CD8-positive, alpha-beta memory T cell (primary cell): ENCODE measurements at places on chromosomes 7 and 10.

DNA sequence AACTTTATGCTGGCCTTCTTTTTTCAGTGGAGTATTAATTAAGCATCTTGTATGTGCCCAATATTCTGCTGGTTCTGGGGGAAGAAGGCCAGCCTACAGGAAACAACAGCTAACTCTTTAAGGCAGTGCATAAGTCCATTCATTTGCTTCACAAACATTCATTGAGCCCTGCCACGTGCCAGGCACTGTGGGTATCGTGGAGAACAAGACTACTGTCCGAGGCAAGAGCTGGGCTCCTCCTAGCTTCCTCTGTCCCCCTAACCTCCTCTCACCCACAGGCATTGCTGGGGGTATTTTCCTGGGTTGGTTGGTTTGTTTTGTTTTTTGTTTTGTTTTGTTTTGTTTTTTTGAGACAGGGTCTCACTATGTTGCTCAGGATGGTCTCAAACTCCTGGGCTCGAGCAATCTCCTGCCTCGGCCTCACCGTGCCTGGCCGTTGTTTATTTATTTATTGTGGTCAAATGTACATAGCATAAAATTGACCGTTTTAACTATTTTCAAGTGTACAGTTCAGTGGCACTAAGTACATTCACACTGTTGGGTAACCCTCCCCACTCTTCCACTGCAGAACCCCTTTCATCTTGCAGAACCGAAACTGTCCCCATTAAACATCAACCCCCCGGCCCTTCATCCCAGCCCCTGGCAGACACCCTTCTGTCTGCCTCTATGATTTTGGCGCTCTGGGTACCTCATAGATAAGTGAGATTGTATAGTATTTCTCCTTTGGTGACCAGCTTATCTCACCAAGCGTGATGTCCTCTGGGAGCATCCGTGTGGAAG lies 32.6 kb downstream of the CHST3 start:
- DNase-seq: no peak

DNA sequence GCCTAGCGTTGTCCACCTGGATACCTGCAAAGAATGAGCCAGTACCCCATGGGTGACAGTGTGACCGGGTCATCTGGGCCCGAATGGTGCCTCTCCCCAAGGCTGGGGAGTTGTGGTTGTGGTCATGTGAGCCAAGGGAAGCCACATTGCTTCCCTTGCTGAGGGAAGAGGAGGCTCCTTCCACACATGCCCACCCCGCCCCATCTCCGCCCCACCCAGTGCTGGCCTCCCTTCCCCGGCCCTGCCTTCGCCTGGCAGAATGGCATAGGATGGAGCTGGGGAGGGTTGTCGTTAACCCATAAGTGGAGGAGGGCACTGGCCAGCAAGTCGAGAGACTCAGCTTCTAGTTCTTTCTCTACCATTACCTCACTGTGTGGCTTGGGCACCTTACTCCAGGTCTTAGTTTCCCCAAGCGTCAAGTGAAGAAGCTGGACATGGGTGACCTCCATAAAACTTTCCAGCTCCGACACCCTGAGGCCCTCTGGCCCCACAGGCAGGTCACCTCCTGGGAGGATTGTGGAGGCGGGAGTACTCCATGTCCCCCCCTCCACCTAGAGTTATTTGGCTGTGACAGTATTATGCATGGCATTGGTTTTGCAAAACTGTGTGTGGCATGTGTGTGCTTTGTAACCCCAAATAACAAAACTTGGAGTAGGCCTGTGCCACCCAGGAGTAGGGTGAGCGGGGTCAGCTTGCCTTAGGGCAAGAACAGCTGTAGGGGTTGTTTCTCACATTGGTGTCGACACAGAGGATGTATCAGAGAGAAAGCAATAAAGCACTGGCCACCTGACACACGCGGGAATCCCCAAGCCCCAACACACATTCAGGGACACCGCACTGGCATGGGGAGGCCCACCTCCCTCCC lies 90.5 kb upstream of the MACROH2A2 start:
- no peak for DNase-seq

- no peak for DNase-seq
Observed at GRCh38 chr7:2607923-2608904, 23.6 kb upstream of the TTYH3 start.

- no peak for DNase-seq
Observed at GRCh38 chr10:3873728-3874461, 88.9 kb upstream of the KLF6 start.

GRCh38 chr7:75654855-75655254 lies 83.9 kb downstream of the HIP1 start:
- DNase-seq: no peak

DNA sequence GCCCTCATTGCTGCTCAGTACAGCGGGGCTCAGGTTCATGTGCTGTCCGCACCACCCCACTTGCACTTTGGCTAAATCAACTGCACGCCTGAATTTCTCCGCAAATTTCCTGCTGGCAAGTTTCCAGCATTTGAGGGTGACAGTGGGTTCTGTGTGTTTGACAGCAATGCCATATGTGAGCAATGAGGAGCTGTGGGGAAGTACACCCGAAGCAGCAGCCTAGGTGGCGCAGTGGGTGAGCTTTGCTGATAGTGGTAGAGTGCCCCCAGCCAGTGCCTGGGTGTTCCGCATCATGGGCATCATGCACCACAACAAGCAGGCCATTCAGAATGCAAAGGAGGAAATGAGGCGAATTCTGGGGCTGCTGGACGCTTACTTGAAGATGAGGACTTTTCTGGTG lies 103.9 kb upstream of the POT1 start:
- no peak for DNase-seq

DNA sequence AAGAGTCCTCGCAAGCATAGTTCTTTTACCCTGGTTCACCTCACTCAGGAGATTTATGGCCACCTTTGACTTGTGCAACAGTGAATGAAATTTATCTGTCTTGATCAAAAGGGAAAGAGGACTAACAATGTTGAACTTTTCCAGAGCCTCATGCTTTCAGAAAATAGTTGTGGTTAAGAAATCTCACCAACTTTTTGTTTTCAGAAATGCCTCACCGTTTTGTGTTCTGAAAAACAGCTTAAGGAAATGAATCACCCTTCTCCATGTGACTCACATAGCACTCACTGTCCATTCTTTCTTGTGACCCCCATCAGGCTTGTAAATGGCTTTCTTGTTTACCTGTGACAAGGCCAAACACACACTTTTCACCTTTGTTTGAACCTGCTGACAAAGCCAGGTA lies 148.6 kb upstream of the FAM3C start:
- no peak for DNase-seq

- DNase-seq: no peak
Observed at GRCh38 chr7:28442540-28443420, 30.5 kb downstream of the CREB5 start.

DNA sequence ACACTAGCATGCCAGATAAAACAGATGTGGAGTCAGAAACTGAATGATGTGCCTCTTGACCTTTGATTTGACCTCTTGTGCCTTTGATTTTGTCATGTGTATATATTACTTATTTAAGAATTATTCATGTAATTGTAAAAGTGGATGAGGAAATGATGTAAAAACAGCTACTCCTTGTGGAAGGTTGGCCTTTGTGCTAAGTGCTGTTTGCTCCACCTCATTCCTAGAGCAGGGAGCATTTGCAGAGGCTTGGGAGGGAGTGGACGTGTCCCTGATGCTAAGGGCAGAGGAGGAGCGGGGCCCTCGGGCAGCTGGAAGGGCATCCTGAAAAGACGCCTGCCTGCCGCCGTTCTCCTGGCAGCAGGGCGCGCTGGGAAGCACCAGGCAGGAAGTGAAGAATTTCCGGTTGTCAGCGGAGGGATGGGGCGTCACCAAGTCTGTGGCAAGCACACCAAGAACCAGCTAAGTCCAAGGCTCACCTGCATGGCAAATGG lies 197.6 kb upstream of the ZNF32 start:
- peak; percentile 20 for DNase-seq

- no peak for DNase-seq
Observed at GRCh38 chr10:71771821-71772617, 1.3 kb downstream of the VSIR start.

- no peak for DNase-seq
Observed at GRCh38 chr10:43605850-43606322, 352 bp upstream of the ZNF485 start.

DNA sequence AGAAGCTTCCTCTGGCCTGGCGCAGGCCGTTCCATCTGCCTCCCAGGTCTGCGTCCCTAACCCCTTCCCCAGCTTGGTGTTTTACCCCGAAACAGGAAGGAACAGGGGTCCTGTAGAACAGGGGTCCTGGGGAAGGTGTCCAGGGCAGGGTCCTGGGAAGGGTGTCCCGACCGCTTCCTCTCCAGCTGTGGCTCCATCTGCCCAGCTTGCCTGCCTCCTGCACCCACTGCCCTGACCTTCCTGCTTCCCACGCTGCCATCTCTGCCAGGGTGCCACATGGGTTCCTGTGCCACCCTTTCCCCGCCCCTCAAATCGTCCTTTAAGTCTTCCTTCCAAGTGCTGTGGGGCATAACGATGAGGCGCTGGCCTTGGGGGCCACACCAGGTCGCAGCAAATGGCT lies 32.4 kb downstream of the WDR86 start:
- DNase-seq: no peak

DNA sequence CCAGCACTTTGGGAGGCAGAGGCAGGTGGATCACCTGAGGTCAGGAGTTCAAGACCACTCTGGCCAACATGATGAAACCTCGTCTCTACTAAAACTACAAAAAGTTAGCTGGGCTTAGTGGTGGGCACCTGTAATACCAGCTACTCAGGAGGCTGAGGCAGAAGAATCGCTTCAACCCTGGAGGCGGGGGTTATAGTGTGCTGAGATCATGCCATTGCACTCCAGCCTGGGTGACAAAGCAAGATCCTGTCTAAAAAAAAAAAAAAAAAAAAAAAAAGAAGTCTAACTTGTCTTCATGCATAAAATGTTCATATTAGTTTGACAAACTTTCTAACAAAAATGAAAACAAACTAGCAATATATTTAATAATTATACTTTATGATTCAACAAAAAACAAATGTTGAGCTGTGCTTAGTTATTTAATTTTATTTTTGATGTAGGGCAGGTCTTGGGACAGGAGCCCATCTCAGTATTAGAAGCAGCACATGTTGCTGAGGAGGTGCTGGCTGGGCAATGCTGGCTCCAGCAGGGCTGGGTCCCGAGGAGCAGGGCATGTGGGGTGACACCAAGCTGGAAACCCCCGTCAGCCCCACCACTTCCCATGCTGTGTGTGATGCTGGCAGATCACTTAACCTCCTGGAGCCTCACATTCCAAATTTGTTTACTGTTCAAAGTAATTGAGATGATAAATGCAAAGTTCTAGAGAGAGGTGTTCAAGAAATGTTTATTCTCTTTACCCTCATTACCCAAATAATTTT lies 335.3 kb upstream of the KLF6 start:
- no peak for DNase-seq

DNA sequence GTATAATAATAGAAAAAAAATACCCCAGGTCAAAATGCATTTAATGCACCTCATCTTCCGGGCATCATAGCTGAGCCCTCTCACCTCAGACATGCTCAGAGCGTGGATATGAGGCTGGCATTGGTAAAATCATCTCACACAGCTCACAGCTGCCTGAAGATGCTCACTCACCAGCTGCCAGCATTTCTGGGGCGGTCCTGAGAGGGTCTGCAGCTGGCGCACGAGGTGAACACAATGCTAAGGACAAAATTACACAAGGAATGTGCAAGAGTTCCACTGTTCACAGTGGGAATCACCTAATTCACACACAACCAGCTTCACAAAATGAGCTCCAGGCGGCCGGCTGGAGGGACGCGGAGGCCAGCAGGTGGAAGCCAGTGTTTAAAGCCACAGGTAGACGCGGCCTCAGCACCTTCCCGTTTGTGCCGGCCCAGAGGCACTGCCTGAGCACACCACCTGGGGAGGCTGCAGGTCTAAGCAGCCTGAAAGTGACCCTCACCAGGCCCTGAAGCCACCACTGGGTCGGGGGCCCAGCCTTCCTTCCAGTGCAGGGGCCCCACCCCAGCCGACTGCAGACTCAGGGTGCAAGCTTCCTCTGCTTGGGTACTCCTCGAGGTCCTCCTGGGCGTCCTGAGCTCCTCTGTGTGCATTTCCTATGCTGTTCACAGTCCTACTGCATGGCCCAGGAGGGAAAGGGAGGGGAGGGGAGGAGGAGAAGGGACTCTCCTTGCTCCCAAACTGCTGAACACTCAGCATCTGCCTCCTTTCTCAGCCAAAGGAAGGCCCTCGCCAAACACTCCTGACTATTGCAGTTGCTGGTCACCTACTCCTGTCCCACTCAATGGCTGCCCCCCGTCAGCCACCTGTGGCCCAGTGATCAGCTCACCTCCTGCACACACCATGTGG lies 61.2 kb upstream of the FAM20C start:
- no peak for DNase-seq

GRCh38 chr10:48671914-48672595 lies 12.6 kb upstream of the WDFY4 start:
- DNase-seq: no peak

GRCh38 chr7:30815951-30816644 lies 44.9 kb downstream of the MINDY4 start:
- DNase-seq: no peak

DNA sequence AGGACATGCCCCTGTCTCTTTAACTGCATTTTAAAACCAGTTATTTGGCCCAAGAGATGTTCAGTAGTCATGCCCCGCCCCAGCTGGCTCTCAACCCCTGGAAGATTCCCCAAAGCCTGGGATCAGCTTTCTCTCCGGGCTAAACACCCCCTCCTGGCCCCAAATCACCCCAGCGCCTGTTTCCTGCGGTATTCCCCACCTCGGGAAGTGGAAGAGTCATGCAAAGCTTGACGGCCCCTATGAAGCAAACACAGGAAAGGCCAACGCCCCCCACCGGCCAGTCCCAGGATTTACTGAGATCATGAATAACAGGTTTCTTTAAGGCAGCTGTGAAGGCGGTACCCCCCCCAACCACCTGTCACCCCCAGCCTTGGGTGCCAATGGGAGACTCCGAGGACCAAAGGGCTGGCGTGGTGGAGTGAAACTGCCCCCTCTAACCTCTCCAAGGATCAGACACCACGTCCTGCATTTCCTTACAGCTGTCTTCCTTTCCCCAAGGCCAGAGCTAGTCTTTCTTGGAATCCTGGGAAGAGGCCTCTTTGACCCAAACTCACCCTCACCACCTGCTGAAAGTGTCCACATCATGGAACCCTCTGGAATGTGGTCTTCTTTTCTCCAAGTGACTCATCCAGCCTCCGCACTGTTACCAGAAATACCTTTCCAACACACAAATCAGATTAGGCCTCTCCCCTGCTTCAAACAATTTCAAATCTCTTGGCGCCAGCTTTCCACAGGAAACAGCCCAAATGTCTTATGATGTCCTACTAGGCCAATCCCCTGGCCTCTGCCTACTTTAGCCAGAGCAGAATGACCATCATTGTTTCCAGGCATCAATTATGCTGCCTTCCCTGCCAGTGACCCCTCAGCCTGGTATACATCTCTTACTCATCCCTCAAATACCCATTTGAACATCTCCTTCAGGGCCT lies 301.5 kb downstream of the ZEB1 start:
- no peak for DNase-seq

- no peak for DNase-seq
Observed at GRCh38 chr7:127287133-127287532, 34.4 kb upstream of the GRM8 start.

GRCh38 chr7:133807624-133808492 lies 319.3 kb upstream of the LRGUK start:
- DNase-seq: no peak

- no peak for DNase-seq
Observed at GRCh38 chr7:133434246-133434865, 181.5 kb downstream of the EXOC4 start.
